ENCODE measurements at places on chromosomes 6 and 20. TPM values are rescaled to one million over a fixed set of nuclear protein-coding genes. Genes with fewer than 3 reads are reported as not detected.

DNA sequence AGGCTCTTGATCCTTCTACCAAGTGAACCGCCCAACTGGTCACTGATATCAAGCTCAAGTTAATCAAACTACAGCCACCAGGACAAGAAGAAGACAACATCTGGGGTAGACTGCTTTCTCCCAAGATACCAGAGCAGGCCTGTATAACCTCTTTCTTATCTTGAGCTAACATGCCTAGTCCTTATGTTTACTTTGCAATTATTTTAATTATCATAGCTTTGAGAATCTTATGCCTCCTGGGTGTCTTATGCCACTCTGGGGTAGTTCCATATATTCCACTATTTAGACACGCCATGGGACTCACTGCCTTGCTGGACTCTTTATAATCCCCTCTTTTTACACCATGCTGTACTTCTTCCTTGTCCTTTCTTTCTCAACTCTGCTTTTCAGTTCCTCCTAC is 41.5 kb upstream of the ECI2 start:
- DNase-seq = no peak

DNA sequence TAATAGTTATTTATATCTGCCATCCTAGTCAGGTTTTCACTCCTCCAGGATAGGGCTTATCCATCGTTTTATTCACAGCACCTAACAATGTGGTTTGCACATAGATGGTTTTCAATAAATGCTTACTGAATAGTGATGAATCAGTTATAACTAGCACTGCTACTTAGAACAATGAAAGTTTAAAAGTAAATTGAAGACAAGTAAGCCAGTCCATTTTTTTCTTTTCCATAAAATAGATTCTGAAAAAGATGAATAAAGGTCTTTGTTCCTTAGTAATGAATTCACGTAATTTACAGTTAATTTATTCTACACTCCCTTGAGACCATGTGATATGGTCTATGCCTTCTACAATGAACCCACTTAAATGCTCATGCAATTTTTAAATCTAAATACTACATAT is 212.5 kb downstream of the RNGTT start:
- DNase-seq = no peak

DNA sequence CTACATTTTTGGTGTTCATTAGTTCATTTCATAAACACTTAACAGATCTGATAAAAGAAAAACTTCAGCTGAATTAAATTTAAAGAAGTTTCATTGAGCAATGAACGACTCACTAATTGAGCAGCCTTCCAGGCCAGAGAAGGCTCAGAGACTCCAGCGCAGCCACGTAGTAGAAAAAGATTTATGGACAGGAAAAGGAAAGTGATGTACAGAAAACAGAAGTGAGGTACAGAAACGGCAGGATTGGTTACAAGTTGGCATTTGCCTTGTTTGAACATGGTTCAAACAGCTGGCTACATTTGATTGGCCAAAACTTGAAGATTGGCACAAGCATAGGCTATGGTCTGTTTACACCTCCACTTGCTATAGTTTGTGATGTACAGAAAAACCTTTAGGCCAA is 166.3 kb upstream of the DTNBP1 start:
- DNase-seq = no peak

- DNase-seq = no peak
These were observed at the start of gene NKAIN4 for GRCh38 chr20:63254232-63254605. NKAIN4 (minus strand) TSS chr20:63254463; CDS start chr20:63254450, 13 bp downstream.

- no peak for DNase-seq
These were observed 78.4 kb downstream of the GINS1 start for GRCh38 chr20:25485872-25486271.

DNA sequence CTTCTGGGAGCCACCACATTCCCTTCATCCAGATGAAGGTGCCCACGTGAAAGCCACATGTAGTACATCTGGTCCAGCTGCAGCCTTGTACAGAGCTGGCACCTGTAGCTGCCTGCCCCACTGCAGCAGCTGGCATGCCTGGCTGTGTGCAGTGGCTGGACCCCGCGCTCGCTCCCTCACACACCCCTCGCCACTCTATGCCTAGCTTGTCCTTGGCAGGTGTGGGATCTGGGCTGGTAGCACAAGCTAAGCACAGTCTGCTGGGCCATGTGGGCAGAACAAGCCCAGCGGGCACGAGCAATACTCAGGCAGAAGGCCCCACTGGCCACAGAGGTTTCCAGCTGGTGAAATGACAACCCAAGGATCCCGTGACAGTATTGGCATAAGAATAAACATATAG is 199.4 kb upstream of the PRND start:
- DNase-seq = no peak

DNA sequence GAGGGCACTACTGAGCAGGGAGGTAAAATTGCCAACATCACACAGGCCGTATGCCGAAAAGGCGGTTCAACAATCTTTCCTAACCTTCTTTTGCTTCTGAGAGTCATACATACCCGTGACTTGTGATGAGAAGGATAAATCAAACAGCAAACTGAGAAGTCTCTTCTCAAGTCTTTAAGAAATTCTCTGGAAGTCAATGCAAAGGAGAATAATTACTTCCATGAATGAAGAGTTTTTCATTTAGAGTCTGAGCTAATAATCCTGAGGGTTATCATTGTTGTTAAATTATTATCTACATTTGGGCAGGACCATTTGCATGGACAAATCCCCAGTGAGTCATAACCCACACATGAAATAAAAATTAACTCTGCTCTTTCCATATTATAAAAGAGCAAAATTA is 22.4 kb upstream of the ILRUN start:
- no peak for DNase-seq

- DNase-seq = no peak
These were observed 210.0 kb upstream of the SSTR4 start for GRCh38 chr20:22825076-22825475.

Gene LINC00237
- not detected for total RNA-seq

Gene KIAA0408
- 12.9 TPM for total RNA-seq

Gene AURKA
- total RNA-seq = 8.9 TPM

Gene SPATA25
- total RNA-seq = 1.6 TPM

Gene LY6G6C
- not detected for total RNA-seq

Gene CRISP3
- not detected for total RNA-seq

All from left cardiac atrium (tissue), 4 donors.